ENCODE measurements at places on chromosomes 5 and 9. TPM values are rescaled to one million over a fixed set of nuclear protein-coding genes. Genes with fewer than 3 reads are reported as not detected.

GRCh38 chr9:136902259-136902821 is 16.0 kb downstream of the TRAF2 start:
- DNase-seq = peak; percentile 88

GRCh38 chr5:171954721-171955120 is 51.7 kb downstream of the FBXW11 start:
- DNase-seq = no peak

DNA sequence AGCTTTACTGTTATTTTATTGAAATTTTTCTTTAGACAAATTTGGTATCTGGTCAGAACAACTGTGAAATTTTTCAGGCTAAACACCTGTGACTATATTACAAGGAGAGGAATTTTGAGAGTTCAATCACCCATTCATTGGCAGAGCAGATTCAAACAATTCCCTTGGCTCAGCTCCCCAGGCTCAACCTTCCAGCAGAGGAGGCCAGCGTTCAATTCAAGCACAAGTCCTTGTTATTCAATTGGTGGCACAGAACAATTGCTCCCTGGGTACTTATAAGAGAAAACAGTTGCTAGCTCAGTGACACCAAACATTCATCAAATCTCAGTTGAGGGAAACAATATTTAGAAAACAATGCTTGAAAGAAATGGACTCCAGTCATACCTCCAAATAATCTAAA is 83.3 kb downstream of the SUSD1 start:
- no peak for DNase-seq

DNA sequence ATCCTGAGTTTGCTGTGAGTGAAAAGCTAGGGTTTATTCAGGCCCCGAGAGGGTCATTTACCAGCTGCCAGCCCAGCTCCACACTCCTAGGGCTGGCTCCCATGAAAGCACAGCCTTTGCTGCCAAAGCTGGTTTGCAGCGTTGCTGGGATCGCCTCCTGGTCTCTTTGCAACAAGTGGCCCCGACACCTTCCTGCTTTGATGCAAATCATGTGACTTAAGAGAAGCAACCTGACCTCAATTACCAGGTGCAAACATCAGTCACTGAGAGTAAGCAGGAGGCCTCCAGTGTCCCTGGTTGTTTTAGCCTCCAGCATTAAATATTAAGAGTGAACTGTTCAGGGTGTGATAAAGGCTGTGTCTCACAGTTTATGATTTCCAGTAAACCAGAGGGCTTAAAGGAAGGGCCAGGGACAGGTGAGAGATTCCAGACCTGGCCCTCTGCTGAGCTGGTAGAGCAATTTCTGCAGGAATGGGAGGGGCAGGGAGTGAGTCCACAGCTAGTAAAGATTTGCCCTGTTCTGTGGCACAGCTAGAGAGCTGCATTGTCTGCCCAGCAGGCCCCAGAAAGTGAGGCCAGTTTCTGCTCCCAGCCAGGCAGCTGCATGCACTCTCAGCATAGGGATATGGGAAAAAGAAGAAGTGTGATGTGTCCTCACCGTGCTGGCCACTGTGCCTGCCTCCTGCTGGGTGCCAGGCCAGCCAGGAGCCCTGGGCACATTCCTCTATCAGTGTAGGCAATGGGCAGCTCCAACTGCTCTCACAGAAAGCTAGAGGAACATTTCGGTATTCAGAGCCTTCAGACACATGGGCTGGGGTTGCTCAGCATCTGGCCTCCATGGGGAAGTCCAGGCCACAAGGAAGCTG is 58.0 kb downstream of the SLC22A5 start:
- peak; percentile 85 for DNase-seq

- no peak for DNase-seq
Observed at GRCh38 chr9:86183229-86184137, 76.0 kb downstream of the C9orf153 start.

DNA sequence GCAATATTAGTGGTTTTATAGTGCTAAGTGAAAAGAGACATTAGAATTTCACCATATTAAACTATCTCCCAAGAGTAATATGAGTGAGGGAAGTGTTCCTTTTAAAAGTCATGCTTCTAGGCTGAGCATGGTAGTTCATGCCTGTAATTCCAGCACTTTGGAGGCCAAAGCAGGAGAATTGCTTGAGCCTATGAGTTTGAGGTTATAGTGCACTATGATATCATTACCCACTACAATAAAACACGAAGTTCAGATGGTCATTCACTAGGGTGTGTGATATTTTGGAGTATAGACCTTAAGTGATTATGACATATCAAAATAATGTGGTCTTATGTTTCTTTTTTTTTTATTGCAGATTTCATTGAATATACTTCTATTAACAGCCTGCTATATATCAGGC is 6.7 kb downstream of the KIF2A start:
- DNase-seq = no peak

Gene PCDHGA8
- total RNA-seq = not detected

GRCh38 chr5:76450054-76450453 is 47.0 kb downstream of the IQGAP2 start:
- no peak for DNase-seq

GRCh38 chr5:167835146-167835545 is 456.3 kb upstream of the WWC1 start:
- DNase-seq = no peak

Gene ACSL6
- 7.0 TPM for total RNA-seq

- DNase-seq = no peak
Observed at GRCh38 chr9:92486371-92486770, 4.1 kb upstream of the ASPN start.

Gene ASTN2
- total RNA-seq = 4.0 TPM

DNA sequence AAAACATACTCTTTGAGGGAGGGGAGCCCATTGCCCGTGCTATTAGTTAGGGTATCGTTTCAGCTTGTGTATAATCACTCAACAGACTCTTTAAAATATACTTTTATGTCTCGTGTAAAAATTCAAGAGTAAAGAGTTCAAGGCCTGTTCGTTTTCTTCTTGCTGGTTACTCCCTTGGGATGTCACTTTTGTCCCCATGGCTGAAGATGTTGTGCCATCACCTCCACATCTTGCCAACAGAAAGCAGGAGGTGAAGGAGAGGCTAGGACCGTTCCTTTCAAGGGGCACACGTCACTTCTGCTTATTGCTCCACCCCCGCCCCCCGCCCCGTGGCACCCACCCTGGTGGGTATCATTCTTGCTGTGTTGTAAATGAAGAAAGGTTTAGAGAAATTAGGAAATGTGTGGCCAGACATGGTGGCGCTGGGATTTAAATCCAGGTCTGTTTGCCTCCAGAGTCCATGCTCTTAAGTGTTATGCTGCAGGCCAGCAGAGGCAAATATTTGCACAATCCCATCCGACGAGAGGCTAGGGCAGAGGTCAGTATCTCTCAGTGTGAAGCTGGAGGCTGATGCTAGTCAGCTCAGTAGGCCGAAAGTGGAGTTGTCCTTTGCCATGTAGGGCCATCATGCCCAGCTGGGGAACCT is 3.0 kb downstream of the MLANA start:
- DNase-seq = no peak

DNA sequence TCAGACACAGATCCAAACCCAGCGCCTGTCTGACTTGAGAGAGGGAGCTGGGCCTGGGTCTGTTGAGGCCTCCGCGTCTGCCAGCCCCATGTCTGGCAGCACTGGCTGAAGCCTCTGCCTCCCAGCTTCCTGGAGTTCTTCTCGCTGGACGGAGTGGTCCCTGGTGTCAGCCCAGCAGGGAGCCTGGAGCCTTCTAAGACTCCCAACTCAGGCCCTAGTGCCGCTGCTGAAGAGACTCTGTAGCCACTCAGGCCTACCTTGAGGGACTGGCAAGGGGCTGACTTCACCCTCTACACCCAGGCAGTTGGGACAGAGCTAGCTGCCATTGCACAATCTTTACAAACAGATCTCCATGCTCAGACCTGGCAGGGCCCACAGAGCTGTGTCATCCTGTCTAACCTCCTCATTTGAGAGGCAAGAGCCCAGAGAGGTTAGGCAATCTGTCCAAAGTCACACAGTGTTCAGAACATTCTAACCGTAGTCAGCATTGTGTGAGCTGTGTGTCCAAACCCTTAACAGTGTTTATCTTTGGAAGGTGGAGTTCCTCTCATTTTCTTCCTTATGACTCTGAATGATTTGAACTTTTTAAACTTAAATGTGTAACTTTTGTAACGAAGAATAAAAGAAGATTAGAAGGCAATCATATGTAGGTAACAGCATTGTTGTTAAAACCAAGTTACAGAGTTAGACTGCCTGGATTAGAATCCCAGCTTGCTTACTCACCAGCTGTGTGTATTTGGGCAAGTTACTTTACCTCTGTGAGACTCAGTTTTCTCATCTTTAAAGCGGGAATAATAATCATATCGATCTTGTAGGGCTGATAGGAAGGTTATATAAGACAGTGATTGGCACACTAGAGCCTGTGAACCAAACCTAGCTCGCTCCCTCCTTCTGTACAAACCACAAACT is 4.6 kb upstream of the DUSP1 start:
- DNase-seq = no peak

Gene KIF4B
- not detected for total RNA-seq

Gene PCDHAC2
- not detected for total RNA-seq

Gene SLC36A3
- total RNA-seq = not detected

- DNase-seq = no peak
Observed at GRCh38 chr9:33166231-33167083, 679 bp downstream of the B4GALT1 start.

DNA sequence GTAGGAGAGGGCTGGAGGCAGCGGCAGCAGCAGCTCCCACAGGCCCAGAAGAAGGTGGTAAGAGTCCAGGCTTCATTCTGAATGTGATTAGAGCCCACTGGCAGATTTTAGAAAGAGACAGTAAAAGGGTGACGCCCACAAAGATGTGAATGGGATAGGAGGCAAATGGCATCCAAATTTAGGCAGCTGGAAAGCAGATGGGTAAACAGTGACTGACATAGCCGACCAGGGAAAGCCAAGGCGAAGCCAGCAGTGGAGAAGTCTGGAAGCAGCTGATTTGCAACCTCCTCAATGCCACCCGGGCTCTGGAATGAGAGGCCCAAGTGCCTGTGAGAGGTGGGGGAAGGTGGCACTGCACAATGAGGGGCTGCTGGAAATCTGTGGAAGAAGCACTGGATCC is 103.3 kb downstream of the C5orf15 start:
- DNase-seq = no peak

Gene STOML2
- 145 TPM for total RNA-seq

Gene OTP
- 0.05 TPM for total RNA-seq

- DNase-seq = no peak
Observed at GRCh38 chr5:137738947-137739346, 3.1 kb upstream of the KLHL3 start.

- peak; percentile 64 for DNase-seq
Observed at GRCh38 chr9:131273146-131273855, 3.0 kb downstream of the FAM78A start.

Data from activated CD8-positive, alpha-beta memory T cell treated with anti-CD3 and anti-CD28 coated beads, Interleukin-2, amount 10 ng/mL, durations not matched to agents 7 days and 5 days (primary cell).